RWPE2 (cell line): ENCODE measurements at places on chromosomes 4 and X.

DNA sequence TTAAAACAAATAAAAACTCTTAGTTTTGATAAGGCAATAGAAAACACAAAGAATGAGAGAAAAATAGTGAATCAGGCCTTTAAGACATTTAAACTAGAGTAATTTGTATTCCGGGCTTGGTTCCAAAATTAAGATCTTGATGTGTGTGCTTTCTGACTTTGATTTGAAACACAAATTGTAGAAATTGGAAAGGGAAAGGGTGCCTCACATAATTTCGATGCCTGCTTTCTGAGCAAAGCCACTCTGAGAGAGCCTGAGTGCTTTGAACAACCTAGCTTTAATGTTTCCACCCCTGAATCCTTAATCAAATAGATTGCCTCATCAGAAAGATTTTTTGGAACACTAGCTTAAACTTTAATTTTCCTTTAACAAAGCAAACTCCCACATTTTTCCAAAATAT lies 666.8 kb downstream of the PCDH18 start:
- no peak for DNase-seq

DNA sequence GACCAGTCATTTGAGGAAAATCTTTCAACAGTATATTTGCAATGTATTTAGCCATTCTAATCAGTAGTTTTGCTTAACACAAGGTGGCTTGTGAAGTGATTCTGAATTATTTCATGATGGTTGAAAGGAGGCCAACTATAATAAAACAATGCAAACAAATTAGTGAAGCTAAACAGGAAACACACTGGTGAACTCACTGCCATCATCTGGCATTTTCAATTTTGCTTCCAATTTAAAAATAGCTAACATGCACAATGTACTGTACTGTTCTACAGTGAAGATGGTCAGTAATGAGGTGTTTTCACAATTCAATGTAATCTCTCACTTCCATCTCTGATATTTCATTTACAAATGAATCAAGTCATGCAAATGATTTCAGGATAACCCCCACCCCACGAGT lies 31.1 kb downstream of the PGRMC2 start:
- DNase-seq: no peak

DNA sequence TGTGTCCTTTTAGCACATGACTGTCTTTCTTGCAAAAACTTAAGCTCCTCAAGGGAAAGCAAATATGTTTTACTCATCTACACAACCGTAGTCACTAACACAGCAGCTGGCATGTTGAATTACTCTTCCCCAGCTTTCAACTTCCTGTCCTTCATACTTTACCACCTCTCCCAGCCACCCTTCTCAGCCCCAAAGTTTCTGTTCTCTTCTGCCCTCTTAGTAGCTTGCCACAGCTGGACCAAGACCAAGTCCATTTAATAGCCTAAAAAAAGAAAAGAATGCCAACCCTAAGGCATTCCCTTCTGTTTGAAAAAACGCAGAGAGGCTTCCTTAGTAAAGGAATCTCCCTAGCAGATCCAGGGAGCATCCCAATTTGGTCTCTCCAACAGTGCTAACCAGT lies 36.8 kb downstream of the SRPX2 start:
- DNase-seq: no peak

DNA sequence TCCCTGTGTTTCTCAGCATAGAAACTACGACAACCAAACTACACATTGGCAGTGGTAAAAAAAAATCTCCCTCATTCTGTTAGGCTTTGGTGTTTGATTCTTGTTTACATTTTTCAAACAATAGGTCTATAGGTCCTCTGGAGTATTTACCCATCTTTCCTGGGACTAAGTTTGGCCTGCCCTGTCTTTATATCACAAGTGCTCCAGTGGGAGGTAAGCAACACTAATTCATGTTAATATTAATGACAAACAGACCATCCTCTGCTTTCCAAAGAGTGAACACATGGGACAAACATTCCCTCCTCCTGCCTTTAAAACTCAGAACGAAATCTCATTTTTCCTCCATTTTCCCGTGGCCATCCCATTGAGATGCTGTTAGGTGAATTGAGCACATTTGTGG lies 514.1 kb upstream of the INTU start:
- DNase-seq: no peak

DNA sequence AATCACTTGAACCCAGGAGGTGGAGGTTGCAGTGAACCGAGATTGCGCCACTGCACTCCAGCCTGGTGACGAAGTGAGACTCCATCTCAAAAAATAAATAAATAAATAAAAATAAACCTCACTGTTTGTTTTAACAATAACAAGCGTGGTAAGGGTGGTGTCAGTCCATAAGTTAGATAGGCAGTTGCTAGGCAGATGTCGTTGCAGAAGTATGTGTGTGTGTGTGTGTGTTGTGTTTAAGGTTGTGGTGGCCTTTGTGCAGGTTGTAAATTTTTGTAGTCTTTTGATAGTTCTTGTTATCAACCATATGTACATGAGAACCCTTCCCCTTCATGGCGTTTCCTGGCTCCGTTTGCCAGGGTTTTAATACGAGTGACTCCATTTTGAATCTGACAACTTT lies 4.0 kb upstream of the AASDH start:
- no peak for DNase-seq

- DNase-seq: no peak
These were observed 79.4 kb downstream of the FTHL17 start for GRCh38 chrX:30992381-30992904.

DNA sequence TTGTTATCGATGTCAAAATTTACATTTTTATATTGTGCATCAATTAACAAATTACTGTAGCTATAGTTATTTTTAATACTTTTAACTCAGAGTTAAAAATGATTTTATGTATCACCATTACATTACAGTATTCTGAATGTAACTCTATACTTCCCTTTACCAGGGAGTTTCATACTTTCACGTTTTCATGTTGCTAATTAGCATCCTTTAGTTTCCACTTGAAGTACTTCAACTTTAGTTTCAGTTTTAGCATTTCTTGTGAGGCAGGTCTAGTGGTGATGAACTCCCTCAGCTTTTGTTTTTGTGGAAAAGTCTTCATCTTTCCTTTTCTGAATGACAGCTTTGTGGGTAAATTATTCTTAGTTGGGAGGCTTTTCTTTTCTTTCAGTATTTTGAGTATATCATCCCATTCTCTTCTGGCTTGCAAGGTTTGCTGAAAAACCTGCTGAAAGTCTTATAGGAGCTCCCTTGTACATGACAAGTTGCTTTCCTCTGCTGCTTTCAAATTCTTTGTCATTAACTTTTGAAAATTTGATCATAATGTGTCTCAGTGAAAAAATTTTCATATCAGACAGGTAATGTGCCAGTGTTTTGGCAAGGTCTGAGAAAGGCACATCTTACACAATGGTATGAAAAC lies 9.8 kb upstream of the CISD2 start:
- DNase-seq: no peak

GRCh38 chrX:44203791-44204190 lies 139.7 kb downstream of the EFHC2 start:
- no peak for DNase-seq

DNA sequence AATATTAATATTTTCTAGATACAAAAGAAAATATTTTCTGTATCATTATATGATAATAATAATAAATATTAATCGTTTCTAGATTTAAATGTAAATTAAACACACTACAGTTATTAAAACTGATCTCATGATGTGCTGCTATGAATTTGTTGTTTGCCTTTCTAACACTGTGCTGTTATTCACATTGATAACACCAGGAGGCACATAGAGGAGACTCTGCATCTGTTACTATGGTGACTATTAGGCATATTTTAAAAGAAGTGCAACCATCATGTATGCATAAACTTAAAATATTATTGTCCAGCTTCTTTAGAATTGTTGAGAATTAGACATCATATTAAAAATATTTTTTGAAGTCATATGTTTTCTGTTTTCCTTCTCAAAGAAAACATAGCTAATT lies 11.8 kb upstream of the PDGFC start:
- DNase-seq: no peak

DNA sequence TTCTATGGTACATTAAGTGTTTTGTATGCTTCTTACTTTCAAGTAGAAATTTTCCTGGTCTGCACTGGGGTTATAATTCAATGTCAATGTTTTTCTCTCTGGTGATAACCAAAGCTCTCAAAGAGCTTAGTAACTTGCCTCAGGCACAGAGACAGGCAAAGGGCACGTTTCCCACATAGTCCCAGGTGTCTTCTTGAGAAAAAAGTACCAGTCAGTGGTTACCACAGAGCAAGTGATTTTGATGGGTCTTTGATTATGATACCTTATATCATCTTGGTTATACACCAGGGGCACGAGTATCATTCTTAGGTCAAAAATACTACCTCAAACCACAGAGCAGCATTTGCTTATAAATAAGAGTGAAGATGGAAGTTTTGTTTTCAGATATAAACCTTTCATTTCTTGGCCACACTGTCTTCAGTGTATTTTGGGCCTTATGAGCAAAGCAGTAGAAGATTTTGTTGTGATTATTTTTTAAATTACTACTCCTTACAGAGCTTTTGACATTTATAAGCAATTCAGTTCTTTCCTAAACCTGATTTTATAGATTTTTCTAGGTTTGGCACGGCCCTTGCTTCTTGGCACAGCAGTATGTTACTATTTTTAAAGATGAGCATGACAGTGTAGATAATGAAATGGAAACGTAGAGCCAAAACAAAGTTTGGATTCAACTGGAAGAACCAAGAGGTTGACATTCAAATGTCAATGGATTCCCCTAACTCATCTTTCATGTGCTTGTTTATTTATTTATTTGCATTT lies 85.3 kb upstream of the TLL1 start:
- no peak for DNase-seq

GRCh38 chr4:38930707-38931106 lies 63.1 kb downstream of the FAM114A1 start:
- no peak for DNase-seq

- DNase-seq: no peak
These were observed 168.3 kb downstream of the TRIML1 start for GRCh38 chr4:188307591-188307990.

GRCh38 chr4:130074096-130074495 lies 978.1 kb downstream of the C4orf33 start:
- DNase-seq: no peak

DNA sequence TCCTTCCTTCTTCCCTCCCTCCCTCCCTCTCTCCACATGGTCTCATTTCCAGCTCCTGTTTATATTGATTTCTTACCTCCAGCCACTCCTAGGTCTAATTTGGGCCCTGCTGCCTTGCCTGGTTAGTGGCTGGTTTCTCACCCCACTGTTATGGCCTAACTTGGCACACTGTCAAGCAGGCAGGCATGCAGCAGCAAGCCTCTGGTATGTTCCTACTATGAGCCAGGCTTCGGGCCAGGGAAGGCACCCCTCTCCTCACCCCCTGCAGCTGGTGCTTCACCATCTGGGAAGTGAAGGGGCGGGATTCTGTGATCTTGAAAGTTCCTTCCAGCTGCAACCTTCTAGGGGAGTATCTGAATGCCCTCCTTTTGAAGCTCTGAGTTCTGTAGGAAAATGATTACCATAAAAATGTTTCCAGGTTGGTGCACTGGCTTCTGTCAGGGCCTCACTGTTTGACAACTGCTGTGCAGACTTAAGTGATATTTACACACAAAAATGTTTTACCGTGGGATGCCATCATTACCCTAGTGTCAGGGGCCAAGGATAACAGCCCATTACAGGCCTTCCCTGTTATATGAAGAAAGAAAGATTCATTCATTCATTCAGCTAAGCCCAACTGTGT lies 10.1 kb upstream of the VMA21 start:
- no peak for DNase-seq

GRCh38 chr4:123215536-123215935 lies 181.1 kb upstream of the SPRY1 start:
- no peak for DNase-seq

DNA sequence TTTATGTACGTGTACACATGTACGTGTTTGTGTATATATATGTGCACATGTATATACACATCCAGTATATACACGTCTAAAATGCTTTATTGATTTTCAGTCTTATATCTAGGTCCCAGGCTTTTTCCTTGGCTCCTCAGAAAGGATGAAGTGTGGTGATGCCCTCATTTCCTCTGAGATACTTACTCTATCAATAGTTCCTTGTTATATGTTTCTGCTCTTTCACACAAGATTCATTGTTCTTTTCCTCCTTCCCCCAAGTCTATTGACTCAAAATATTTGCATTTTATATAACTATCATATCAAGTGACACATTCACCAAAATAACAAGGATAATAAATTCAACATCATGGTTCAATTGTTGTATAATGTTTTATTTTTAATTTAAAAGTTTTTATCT lies 359.2 kb downstream of the EPHA5 start:
- DNase-seq: no peak
